NCI-H524 (cell line): ENCODE measurements at places on chromosomes 3 and 15.

DNA sequence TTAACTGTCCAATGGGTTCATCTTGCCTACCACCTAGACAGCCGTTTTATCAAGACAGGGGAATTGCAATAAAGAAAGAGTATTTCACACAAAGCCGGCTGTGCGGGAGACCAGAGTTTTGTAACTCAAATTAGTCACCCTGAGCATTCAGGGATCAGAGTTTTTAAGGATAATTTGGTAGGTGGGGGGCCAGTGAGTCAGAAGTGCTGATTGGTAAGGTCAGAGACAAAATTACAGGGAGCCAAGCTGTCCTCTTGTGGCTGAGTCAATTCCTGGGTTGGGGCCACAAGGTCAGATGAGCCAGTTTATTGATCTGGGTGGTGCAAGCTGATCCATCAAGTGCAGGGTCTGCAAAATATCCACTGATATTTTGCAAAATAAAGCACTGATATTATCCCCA lies 29.9 kb upstream of the GPD1L start:
- no peak for DNase-seq

GRCh38 chr3:110767838-110768237 lies 303.8 kb upstream of the NECTIN3 start:
- no peak for DNase-seq

DNA sequence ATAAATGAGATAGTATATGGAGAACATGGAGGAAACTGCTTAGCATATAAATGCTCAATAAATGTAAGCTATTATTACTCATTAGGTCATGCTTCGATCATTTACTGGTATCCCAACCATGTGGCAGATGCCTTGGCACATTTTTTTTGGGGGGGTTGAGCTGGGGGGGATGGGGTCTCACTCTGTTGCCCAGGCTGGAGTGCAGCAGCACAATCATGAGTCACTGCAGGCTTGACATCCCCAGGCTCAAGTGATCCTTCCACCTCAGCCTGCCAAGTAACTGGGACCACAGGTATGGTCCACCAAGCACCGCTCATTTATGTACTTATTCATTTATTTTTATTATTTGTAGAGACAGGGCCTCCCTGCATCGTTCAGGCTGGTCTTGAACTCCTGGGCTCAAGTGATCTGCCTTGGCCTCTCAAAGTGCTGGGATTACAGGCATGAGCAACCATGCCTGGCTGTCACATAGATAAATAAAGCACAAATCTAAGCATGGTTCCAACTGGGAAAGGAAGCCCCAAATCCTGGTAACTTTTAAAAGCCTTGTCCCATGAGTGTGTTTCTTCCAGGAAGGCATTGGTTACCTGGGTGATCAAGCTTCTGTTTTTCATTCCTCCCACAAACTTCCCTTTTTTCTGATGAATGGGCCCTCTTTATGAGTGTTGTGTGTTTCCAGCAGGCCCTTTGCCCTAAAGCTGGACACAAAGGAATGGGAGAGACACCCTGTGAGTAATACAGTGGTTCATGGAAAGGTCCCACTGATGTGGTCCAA lies 147.4 kb upstream of the UMPS start:
- no peak for DNase-seq

- DNase-seq = no peak
Observed at GRCh38 chr3:9226326-9226725, 23.1 kb downstream of the SRGAP3 start.
